ENCODE measurements at places on chromosomes 13 and 19.

GRCh38 chr13:73684286-73684685, 449.9 kb downstream of the KLF12 start:
- no peak for DNase-seq

- no peak for DNase-seq
Observed at GRCh38 chr13:23510979-23511735, 59.1 kb upstream of the TNFRSF19 start.

GRCh38 chr13:48804821-48805601, 151.3 kb downstream of the CYSLTR2 start:
- no peak for DNase-seq

DNA sequence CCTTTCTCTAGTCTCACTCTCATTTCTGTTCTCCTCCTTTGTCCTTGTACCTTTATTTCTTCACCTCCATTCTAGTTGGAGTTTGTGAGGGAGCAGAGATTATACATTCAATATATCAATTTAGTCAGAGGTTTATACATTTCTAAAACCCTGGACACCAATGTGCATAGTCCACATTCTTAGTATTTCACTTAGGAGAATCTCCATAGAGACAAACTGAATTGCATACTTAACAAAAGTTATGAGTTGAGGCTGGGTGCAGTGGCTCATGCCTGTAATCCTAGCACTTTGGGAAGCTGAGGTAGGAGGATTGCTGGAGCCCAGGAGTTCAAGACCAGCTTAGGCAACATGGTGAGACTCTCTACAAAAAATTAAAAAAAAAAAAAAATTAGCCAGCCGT, 45.3 kb downstream of the DNAJC3 start:
- DNase-seq: no peak

DNA sequence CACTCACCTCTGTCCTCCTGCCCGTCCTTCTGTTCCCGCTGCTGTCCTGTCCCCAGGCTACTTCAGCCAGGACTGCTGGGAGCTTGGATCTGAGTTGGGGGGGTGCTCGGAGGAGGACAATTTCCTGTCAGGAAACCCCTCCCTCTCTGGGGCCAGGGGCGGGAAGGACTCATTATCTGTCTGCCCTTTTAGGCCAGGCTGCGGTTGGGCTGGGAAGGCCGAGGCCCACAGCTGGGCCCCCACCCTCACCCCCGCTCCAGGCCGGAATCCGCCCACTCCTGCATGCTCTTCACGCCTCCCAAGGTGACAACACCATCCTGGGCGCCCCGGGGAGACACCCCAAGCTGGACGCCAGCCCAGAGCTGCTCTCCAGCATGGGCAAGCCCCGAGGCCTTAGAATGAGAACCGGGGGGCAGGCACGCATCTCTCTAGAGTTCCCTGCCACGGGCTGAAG, at the start of gene EXOC3L2:
Gene EXOC3L2, minus strand, starts transcription at position 74 of the 454 bp plus-strand sequence. CDS start 6,362 bp downstream, outside the sequence.
- DNase-seq: no peak

GRCh38 chr13:35743165-35743564, 266.7 kb upstream of the MAB21L1 start:
- DNase-seq: no peak

- DNase-seq: no peak
Observed at GRCh38 chr19:1171755-1172352, 2.2 kb downstream of the SBNO2 start.

All from NCI-H187 treated with DMSO at 0.1 percent for 48 hours (cell line).